ENCODE measurements at places on chromosomes 3 and 15. TPM values are rescaled to one million over a fixed set of nuclear protein-coding genes. Genes with fewer than 3 reads are reported as not detected.

SCN5A gene
- total RNA-seq: 163 TPM

MKRN2 gene
- 31.0 TPM for total RNA-seq

EPHB3 gene
- total RNA-seq: 1.6 TPM

XYLB gene
- 0.57 TPM for total RNA-seq

SRPRB gene
- 27.2 TPM for total RNA-seq

SLCO2A1 gene
- 7.8 TPM for total RNA-seq

GUCA1C gene
- total RNA-seq: not detected

WDR93 gene
- not detected for total RNA-seq

SEMA3G gene
- total RNA-seq: 12.3 TPM

PROS1 gene
- 23.1 TPM for total RNA-seq

SPSB4 gene
- 7.1 TPM for total RNA-seq

GOLGA8H gene
- not detected for total RNA-seq

HYAL3 gene
- 1.4 TPM for total RNA-seq

CD96 gene
- total RNA-seq: 0.35 TPM

HRH1 gene
- total RNA-seq: 1.8 TPM

FBXL22 gene
- total RNA-seq: 33.2 TPM

- DNase-seq: no peak
These were observed 233.3 kb downstream of the THSD4 start for GRCh38 chr15:71348597-71348996.

GRCh38 chr3:127431066-127431465 lies 143.2 kb upstream of the PRR20G start:
- no peak for DNase-seq

- DNase-seq: no peak
These were observed 119.4 kb downstream of the GADL1 start for GRCh38 chr3:30775040-30775439.

DNA sequence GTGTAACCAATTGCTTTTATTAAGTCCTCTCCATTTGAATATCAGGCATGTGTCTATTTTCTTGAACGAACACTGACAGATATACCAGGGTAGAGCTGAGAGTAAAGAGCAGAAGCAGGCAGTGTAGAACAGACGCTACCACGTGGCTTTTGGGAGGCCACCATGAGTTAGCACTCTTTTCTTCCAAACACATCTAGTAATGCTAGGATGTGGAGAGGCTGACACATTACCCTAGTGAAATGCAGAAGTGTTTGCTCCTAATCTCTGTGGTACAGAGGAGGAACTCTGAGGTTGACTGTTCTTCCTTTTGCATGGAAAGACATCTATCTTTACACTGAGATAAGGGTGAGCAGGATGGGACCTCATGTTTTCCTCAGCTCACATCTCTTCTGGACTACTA lies 216.3 kb downstream of the SATB1 start:
- no peak for DNase-seq

DNA sequence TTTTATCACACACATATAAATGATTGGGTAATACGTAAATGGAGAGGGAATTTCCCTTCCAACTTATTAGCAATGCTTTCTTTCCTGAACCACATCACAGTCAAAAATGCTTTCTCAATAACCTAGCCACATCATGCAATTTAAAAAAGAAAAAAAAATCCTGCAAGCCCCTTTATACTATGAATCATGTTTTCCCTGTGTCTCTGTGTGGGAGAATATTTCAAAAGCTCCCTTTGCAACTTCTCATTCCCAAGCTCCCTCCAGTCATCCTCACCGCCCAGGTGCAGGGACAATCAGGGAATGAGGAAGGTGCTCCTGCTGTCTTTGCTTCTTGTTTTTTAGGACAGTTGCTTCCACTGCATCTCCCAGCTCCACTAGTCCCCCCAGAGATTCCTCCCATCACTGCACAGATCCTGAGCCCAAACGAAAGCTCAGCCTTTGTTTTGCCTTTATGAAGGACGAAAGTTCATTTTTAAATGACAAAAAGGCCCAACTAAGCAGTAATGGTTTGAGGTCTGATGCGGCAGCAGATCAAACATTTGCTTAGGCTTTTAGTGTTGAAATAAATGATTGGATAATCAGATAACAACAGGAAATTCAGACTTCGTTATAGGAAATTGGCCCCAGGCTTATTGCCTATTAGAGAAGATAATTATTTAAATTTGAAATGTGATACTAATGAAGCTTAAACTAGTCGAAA lies 47.8 kb upstream of the ADGRG7 start:
- no peak for DNase-seq

GRCh38 chr3:153050978-153051377 lies 111.0 kb upstream of the RAP2B start:
- DNase-seq: no peak

GRCh38 chr3:34872406-34872805 lies 766.9 kb upstream of the ARPP21 start:
- peak; percentile 47 for DNase-seq

- no peak for DNase-seq
These were observed 565.5 kb downstream of the PDCD6IP start for GRCh38 chr3:34363881-34364280.

GRCh38 chr3:85005946-85006345 lies 47.2 kb downstream of the CADM2 start:
- no peak for DNase-seq

- DNase-seq: no peak
These were observed 50.9 kb downstream of the PRICKLE2 start for GRCh38 chr3:64174328-64174727.

DNA sequence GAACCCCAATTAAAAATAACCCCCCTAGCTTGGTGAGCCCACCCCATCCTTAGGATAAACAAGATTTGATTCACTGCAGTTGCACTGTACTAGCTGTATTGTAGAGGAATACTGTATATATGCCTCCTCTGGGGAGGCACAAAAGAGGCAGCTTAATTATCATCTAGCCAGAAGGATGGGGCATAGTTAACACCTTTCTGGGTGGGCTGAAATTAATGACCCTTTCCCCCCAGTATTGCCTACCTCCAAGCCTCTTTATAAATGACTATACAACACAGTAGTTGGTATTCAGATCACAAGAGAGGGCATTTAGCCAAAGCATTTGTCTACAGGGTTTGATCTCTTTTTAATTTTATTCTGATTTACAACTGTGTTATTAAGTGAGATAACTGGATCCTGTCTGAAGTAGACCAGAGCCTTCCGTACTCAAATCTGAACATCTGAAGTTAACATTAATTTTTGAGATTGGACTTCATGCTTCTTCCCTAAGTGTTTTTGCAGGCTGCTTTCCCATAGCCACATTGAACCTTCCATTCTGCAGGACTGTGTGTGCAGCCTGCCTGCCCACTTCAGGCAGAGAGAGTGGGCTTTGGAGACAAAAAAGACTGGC lies 807.0 kb upstream of the ARRDC4 start:
- DNase-seq: no peak

GRCh38 chr15:67184208-67184925 lies 70.1 kb downstream of the AAGAB start:
- DNase-seq: no peak

GRCh38 chr15:61649046-61649445 lies 411.2 kb downstream of the VPS13C start:
- no peak for DNase-seq

DNA sequence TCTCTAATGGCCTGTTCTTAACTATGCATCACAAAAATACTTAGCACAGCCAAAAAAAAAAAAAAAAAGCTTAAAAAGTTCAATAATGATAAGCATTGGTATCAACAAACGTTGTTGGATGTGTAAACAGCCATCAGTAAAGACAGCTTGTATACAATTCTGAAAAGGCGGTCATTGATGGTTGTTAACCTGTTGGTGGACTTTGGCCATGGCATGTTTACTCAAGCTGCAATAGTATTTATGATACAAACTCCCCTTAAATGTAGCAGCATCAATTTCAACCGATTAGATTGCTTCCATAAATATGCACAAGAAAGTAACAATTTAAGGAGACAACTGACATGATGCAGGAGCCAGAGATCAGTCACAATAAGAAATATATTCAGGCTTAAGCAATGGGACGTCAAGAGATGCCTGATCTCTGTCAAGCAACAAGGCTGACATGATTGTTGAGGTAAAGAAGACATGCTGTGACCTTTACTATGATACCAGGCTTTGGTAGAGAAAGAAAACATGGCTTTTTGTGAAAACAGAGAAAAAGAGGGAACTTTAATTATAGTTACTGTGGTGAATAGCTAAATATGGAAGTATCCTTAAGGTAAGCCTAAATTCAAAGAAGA lies 14.2 kb upstream of the SLC7A14 start:
- DNase-seq: no peak

DNA sequence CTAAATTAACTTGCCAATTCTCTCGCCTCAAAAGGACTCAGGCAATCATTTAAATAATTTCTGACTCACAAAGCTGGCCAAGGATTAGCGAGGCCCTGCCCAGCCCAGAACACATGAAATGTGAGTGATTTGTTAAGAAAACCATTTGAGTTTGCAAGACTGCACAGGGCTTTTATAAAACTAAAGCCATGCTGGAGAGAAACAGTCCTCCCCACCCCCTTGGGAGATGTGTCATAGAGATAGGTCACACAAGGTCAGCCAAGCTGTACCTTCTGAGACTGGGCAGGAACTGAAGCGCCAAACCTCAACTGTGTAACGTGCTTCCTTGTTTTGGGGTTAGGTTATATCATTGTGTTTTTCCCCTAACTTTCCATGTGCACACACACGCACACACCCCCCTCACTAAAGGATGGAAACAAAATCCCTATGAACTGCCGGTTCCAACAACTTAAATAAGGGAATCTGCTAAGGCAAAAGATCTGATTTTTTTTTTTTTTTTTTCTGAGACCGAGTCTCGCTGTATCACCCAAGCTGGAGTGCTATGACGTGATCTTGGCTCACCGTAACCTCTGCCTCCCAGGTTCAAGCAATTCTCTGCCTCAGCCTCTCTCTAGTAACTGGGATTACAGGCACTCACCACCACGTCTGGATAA lies 8.1 kb downstream of the SPATA12 start:
- peak; percentile 68 for DNase-seq

DNA sequence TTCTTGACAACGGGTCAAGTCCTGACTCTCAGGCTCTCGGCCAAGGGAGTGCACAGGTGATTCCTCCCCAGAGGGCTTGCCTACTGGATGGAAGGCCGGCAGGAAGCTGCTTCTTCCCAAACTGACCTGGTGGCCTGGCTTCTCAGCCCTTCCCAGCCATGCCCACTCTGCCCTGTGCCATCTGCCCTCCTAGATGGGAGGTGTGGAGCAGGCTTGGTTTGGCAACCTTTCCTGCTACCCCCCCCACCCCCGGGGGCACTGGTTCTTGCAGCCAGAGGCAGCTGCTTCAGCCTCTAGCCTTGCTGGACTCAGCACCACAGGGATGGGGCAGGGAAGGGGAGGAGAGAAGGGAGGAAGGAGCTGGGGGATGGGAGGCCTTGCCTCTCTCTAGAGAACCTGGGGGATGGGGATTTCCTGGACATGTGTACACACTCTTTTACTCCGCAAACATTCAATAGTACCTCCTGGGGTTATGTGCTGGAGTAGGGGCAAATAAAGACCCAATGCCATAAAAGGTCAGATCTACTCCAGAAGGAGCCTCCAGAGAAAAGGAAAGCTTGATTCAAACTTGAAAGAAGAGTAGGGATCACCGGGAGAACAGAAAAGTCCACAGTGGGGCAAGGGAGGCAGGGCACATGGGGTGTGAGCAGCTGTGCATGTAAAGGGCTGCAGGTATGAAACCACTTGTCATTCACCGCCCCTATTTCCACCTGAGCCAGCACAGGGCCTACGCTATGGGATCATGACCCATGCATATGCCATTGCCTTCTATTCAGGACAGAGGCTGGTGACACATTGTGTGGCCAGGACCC lies 4.2 kb upstream of the DAPK2 start:
- no peak for DNase-seq

GRCh38 chr3:130576375-130577266 lies 59.6 kb downstream of the COL6A6 start:
- no peak for DNase-seq

DNA sequence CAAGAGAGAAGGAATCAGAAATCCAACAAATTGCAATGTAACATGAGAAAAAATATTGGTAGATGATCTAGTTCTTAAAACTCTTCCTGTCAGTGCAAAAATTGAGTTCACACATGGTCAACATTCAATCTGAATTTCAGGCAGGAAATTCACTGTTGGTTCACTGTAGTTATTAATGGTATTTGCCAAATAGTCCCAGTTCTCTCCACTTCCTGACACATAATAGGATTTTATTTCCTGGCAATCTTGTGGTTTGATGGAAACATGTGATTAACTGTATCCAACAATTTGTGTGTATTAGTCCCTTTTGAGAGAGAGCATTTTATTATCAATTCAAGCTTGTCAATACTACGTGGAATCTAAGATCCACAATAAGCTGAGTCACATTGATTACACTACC lies 1103.1 kb downstream of the ROBO2 start:
- no peak for DNase-seq

GRCh38 chr3:94673876-94674275 lies 611.0 kb downstream of the NSUN3 start:
- no peak for DNase-seq

DNA sequence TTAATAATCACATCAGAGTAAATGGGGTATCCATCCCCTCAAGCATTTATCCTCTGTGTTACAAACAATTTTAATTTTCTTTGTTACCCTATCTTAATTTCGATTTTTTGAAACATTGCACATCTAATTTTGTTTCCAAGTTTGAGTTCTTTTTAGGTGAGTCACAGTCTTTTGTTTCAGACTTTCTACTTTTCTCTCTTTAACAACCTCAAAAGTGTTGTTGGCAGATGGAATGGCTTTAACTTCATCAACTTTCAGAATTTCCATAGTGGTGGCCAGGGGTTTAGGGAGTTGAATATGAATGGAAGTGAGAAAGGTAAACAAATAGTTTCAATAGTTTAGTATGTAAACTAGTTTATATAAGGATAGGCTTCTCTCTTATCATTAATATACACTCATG lies 223.0 kb upstream of the MLF1 start:
- no peak for DNase-seq

DNA sequence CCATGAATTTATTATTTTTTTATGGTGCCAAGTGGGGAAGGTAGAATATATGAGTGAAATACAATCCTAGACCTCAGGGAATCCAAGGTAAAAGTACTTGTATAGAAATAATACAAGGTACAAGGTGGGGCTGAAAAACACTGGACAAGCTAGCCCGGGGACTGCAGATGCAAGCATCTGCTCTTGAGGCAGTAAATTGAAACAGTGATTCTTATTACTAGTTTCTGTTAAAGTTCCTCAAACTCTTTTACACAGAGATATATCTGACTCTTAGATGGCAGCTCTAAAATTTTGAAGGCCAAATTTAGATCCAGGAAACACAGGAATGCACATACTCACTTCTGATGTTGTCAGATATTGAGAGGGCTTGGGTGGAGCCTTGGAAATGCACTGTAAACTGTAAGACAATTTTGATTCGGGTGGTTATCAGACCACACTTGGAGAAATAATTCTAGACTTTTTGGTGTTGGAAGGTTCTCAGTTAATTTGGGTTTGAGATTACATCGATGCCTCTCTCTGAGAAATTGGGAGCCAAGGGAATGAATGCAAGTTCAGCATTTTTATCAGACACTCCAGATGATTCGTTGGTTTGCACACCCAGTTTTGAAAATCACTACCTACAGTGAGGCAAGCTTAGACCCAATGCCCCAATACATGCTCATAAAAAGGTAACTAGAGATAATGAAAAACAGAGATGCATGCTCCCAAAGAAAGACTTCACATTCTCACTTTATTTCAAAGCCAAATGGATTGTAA lies 7.3 kb downstream of the TP63 start:
- DNase-seq: no peak

All from Right ventricle myocardium inferior (tissue), 1 donor.